ENCODE measurements at places on chromosomes 12 and 14. TPM values are rescaled to one million over a fixed set of nuclear protein-coding genes. Genes with fewer than 3 reads are reported as not detected.

DNA sequence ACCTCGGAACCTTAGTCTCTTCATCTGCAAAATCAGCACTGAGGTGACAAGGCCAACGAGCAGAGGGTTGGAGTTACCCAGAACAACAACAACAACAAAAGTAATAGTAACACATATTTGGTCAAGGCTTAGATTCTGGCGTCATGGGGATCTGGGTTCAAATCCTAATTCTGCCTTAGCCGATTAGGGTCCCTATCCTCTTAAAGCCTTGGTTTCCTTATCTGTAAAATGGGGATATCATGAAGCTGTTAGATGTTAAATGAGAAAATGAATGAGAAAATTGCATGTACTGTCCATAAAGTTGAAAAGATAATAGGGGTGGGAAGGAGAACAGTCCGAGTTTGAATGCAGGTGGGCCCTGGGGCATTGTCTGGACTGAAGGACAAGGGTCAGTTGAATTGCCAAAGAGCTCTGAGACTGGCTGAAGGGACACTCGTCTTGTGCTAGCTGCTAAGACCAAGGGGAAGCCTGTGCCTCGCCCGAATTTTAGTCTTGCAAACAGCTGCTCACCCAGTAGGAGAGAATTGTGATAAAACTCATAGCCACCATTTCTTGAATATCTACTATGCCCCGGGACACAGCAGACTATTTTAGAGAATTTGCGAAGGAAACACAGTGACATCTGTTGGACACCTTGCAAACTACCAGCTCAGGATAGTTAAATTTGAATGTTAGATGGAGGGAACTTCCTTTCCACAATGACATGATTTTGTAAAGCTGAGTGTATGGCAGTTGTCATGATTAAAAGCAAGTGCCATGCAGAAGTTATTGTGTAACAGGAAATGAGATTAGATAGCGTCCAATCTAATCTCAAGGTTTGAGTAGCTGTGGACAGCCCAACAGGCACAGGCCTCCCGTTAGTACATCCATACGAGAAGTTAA is 6.8 kb upstream of the HNF1A start:
- peak; percentile 17 for DNase-seq

- no peak for DNase-seq
Observed at GRCh38 chr12:120257041-120257821, 8.3 kb downstream of the PXN start.

DNA sequence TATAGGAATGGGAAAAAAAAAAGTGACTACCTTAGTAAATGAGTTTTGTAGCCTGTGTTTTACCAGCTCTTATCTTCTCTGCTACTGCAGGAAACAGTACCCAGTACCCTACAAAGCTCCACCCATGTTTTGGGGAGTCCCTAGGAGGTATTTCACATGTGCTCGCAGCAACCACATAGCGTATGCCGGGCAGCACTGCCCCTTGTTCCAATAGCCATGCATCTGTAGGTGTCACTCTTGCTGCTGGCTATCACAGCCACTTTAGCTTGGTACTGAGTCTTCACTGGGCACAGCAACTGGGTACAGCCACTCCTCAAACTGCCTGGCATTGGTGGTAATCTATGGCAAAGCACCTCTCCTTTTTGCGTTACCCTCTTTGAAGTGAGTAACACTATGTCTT is 2.0 kb upstream of the MDM1 start:
- DNase-seq = peak; percentile 37

- no peak for DNase-seq
Observed at GRCh38 chr12:1882405-1882804, 36.0 kb downstream of the CACNA2D4 start.

DNA sequence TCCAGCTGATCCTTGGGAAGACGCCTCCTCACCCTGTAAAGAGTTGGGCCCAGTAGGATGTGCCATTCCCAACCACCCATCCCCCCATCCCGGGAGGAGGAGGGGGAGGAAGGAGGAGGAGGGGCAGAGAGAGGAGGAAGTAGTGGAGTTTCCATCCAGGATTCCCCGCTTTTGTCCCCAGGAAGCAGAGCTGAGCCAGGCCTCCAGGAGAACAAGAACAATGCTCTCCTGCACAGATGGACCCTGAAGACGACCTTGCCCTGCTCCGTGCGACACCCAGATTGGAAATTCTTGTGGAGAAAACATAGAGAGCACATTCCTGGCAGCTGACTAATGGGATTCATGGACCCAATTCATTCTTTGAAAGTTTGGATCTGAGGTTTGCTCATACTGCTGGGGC is 132.3 kb upstream of the CRY1 start:
- no peak for DNase-seq

DNA sequence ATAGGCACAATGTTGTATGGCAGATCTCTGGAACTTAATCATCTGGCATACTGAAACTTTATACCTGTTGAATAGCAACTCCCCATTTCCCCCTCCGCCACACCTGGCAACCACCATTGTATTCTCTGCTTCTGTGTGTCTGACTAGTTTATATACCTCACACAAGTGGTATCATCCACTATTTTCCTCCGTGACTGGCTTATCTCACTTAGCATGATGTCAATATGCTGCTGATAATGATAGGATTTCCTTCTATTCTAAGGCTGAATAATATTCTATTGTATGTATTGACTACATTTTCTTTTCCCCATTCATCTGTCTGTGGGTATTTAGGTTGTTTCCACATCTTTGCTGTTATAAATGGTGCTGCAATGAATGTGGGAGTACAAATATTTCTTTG is 21.5 kb downstream of the BRMS1L start:
- DNase-seq = no peak

DNA sequence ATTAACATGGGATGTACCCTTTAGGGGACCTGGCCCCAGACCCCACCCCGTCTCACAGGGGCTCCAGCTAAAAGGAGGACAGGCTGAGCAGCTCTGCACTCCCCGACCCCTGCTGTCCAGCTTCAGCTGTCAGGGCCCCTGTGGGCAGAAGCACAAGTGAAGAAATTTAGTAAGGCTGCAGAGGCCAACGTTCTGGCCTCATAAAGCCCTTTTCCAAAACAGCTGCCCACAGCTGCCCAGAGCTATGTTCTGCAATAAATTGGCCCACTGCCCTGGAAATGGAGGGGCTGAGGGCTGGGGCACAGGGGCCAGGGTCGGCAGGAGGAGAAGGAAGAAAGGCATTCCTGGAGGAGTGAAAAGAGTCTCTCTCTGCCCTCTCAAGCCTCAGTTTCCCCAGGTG is 357.1 kb downstream of the BCL11B start:
- DNase-seq = no peak

- DNase-seq = no peak
Observed at GRCh38 chr14:30238936-30239335, 311.3 kb upstream of the PRKD1 start.

DNA sequence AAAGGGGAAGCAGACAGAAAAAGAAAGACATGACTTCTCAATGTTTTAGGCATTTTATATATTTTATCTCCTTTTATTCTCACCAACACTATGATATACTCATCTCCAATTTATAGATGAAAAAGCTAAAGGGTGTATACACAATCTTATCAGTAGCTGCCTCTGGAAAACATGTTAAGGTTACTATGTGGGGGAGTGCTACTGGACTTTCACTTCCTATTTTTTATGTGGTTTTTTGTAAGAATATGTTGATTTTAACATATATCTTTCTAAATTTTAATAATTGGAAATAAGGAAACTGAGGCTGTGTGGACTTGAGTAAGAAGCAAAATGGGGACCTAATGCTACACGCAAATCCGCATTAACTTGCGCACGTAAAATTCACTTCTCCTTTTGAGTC is 99.6 kb upstream of the PDE3A start:
- no peak for DNase-seq

- DNase-seq = no peak
Observed at GRCh38 chr14:61438860-61439765, 117.7 kb downstream of the PRKCH start.

DNA sequence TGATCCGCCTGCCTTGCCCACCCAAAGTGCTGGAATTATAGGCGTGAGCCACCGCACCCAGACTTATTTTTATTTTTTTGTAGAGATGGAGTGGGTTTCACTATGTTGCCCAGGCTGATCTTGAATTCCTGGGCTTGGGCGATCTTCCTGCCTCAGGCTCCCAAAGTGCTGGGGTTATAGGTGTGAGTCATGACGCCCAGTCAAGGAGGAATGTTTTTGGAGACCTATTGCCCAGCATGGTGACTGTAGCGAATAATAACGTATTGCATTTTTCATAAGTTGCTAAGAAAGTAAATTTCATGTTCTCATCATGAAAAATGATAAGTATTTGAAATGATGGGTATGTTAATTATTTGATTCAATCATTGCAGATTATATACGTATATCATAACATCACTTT is 46.5 kb downstream of the TEAD4 start:
- DNase-seq = no peak

DNA sequence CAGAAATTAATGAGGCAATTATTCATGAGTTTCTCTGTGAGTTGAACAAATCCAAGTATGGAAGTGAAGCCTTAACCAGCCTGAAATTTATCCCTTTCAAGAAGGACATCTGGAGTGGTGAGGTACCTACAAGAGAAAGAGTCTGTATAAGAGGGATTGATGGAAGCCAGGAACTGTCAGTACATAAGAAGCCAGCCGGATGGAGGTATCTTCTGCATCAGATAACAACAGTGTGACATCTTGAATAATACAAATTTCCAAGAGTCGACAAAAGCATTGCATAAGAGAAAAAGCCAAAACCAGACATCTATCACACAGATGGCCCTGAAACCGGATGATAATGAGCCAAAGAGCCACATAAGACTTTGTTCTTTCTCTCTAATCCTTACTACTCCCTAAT is 781.2 kb downstream of the FLRT2 start:
- no peak for DNase-seq

- no peak for DNase-seq
Observed at GRCh38 chr14:95207475-95208233, 50.3 kb upstream of the DICER1 start.

DNA sequence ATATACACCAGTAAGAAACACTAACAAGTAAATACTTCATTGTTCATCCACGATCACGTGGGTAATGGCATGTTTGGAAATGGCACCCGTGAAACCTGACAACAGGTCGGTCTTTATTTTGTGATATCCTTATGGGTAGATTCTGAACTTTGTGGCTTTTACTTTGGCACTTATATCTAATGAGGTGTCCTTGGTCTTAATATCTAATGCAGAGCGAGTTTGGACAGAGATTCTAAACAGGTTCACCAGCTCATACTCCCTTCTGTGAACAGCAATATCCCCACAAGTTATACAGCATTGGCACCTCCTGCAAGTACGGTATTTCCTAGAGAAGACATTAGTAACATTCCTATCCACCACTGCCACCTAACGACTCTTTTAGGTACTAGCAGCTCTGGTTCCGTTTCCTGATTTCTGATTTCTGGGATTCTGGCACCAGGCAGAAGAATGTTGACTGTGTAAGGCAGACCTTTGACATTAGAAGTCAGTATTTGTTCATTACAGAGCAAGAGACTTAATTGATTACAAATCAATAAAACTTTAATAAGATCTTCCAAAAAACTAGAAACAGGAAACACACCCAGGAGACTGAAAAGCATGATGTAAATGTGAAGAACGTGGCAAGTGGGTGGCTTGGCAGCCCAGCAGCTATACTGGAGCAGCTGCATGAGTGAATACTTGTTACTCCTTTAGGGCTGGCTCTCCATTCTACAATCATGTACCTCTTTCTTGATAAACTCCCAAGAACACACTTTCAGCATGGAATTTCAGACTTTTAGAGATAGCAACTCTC is 2.5 kb downstream of the ANG start:
- DNase-seq = peak; percentile 31

DNA sequence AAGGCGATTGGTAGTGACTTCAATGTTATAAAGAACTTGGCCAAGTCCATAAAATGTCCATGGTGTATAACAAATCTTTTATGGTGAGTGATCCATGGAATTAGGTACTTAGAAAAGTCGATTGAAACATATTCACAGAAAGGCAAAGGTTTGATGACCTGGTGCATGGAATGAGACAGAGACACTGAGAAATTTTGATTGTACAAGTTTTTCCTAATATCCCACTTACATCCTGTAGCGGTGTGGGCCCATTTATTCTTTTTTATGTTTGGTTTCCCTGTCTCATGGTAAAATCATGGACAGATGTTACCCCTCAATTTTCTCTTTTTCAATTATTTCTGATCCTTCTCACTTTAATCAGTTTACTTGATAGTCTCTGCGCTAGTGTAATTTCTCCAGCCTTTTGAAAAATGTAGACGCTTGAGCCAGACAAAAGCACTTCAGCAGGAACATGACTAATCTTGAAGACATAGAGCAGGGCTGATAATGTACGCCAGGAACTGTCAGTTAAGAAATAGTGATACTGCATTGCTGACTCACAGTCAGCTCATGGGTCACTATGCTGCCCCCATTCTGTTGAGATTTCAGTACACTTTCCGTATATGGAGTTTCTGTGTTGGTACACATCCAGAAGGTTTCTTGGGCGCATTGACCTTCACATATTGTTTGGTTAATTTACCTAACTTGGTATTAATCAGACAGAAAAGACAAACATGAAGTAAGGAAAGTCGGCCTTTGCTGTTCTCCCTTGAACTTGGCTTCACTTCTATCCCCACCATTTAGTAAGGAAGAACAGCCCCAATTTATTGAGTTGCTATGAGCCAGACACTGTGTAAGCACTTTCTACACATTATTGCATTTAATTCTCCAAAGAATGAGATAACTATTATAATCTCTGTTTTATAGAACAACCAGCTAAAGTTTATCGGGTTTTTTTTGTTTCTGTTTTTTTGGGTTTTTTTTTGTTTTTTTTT is 841.7 kb downstream of the DIO2 start:
- DNase-seq = no peak

DNA sequence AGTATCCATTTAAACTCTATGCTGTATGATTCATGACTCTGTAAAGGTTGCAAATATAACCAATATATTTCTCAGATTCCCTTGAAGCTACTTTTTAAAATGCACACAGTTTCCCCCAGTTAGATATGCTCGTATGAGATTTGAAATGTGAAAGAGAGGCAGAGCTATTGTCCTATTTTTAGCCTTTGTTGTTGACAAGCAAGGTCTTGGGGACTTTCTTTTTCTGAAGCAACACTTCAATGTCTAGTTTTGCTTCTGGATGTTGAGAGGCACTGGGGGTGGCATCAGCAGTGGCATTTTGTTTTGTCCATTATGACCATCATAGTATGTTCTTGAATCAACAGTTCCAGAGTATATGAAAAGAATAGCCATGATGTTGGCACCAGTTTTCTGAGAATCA is 63.4 kb downstream of the ASCL1 start:
- DNase-seq = no peak

Gene GOLGA3
- total RNA-seq = 86.9 TPM

Gene NGB
- total RNA-seq = not detected

Gene PGF
- 0.41 TPM for total RNA-seq

Gene AKAP5
- total RNA-seq = 1.1 TPM

Gene MSI1
- 0.07 TPM for total RNA-seq

Gene CCDC198
- total RNA-seq = not detected

Gene KRT80
- total RNA-seq = not detected

Gene HSP90AA1
- 993 TPM for total RNA-seq

Gene KRT77
- total RNA-seq = not detected

Gene SRRM4
- total RNA-seq = not detected

Gene C12orf60
- 2.1 TPM for total RNA-seq

Gene FGF6
- not detected for total RNA-seq

Gene NR2C1
- 26.1 TPM for total RNA-seq

Gene CLEC12A
- total RNA-seq = not detected

Gene SLC22A17
- total RNA-seq = 5.0 TPM

Gene RNU7-1
- total RNA-seq = not detected

Measured in activated T-helper 1 cell treated with anti-CD3 and anti-CD28 coated beads, Interleukin-12 subunit alpha, Interleukin-12 subunit beta, Interleukin-2, Interleukin-4 antibody, amounts not matched to agents 30 ng/mL and 10 ng/mL and 1 ng/mL, durations not matched to agents 14 hours and 24 hours and 36 hours (primary cell).